Ecto neural progenitor cell (in vitro differentiated cells): ENCODE measurements at places on chromosomes 3 and 15.

DNA sequence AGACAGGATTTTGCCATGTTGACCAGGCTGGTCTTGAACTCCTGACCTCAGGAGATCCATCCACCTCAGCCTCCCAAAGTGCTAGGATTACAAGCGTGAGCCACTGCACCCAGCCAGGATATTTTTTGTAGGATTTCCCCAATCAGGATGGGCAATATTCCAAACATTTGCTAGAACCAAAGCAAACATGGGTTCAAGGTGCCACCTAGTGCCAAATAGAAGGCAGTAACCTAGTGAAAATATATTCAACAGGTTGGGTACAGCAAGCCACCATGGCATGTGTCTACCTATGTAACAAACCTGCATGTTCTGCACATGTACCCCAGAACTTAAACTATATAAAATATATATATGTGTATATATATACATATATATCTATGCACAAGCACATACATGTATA is 185.9 kb upstream of the CADM2 start:
- DNase-seq, result no peak

DNA sequence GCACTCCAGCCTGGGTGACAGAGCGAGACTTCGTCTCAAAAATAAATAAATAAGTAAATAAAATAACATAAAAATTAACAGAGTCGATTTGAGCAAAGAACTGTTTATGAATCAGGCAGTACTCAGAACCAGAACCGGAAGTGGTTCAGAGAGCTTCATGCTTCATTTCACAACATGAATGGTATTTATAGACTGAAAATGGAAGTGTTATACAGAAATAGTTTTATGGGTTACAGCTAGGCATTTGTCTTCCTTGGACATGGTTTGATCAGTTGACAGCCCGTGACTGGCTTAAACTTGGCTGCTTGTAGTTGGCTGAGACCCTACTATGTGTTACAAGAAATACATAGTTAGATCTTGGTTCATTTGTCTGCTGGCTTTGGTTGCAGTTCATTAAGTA is 216.0 kb upstream of the MCTP2 start:
- no peak for DNase-seq

DNA sequence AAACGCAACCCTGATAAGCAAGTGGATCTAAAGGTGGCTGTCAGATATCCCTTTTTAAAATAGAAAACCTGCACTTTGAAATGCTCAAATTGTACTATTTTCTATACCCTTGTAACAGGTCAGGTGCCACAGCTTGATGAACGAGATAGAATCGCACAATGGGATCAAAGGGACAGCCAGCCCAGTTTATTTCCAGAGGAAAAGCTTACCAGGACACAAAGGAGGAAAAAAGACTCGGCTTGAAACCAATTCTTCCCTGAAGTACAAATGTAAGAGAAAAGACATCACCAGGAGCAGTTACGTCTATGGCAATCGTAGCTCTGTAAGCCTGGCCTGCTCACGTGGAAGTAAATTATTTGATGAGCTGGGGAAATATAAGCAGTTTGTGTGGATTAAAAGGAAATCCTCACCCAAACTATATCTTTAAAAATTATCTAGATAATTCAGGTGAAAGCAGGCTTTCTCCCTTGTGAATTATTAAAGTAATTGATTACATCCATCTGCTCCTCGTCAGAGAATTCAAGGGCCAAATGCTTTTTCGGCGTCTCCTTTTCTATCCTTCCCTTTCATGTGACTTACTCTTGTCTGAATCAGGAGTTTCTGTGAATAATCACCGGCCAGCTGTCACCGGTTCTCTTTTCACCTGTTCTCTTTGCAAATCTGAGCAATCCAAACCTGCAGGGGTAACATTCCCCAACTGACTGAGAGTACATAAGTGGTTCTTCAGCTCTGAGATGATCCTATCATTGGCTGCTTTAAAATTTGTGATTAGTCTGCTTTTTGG is 339.2 kb upstream of the ONECUT1 start:
- DNase-seq, result no peak

GRCh38 chr15:67409175-67409574 is 111.8 kb upstream of the C15orf61 start:
- no peak for DNase-seq

DNA sequence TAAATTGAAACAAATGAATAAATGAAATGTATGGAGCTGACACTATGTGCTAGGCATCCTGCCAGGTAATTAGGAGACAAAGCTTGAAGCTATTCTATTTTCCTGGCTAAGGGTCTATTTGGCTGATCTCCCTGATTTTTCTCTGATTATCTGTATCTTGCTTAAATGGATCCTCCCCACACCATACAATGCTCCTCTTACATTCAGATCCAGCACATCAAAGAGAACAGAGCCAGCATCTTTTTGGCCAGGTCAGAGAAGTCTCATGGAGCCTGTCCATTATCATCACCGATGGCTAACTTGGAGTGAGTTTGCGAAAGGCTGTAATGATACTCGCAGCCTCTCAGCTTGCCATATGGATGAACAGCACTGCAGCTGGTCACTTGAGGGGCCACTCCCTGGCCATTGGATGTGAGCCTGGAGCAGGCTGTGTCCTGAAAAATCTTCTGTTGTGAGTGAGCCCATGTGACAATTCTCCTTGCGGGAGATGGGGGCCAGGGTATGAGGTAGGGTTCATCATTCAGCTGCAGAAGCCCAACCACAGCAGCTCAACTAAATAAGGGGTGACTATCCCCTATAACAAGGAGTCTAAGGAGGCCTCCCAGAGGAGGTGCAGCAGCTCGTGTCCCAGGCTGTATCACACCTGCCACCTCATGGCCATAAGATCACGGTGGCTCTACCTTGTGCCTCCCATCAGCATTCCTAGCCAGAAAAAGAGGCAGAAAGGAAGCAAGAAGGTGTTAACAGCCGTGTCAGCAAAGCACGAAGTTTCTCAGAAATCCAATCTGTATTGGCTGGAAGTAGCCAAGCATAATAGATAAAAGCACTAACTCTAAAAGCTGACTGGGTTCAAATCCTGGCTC is 69.3 kb upstream of the ST8SIA2 start:
- DNase-seq, result no peak

DNA sequence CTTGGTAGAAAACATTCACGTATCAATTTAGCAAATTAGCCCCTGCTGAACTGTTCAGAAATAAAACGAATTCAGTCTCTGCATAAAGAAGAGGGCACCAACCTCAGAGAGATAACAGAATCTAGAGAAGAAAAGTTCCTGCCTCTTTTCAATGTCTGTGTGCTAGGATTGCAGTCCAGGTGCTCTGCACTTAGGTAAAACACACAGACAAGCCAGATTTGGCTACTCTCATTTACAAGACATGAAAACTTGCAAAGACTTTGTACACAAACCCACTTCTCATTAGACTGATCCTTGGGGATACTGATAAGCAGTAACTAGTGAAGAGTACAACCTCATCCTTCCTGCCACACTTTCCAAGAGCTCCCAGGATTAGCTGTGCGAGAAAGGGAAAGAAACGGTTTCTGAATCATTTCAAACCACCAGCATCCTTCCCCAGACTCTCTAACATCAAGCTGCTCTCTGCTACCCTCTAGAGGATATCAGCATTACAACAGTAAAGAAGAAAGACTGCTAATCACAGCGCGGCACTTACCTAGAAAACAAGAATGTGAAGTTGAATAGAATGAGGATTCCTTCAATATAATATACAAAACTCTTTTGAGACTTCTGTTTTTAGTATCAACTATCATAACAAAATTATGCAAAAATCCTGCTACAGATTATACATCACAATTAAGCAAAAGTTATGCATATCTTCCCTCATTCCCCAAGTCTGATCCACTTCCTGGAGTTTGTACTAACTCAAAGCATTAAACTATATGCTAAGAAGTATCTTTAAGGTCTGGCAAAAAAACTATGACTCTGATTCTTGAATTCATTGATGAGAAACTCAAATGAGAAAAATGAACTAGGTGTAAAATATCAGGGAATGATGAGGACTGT is 306.4 kb downstream of the MAGI1 start:
- DNase-seq, result no peak

- no peak for DNase-seq
Measured at GRCh38 chr15:64888336-64888735, 23.4 kb upstream of the ANKDD1A start.

DNA sequence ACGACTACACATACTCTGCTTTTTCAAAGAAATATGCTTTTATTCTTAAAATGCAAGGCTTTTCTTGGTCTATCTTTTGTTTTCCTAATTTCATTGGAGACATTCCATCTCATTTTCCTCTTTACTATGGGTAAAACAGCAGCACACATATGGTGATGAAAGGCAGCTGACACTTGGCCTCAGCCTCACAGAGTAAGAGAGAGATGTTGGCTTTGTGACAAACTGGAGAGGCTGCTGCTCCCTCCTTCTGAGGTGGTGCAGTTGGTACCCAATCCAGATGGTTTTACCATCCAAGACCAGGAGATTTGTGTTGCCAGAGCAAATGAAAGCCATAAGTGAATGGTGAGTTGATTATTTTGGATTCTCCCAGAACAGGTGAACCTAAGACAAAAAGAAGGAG is 13.2 kb upstream of the SLC2A2 start:
- no peak for DNase-seq

DNA sequence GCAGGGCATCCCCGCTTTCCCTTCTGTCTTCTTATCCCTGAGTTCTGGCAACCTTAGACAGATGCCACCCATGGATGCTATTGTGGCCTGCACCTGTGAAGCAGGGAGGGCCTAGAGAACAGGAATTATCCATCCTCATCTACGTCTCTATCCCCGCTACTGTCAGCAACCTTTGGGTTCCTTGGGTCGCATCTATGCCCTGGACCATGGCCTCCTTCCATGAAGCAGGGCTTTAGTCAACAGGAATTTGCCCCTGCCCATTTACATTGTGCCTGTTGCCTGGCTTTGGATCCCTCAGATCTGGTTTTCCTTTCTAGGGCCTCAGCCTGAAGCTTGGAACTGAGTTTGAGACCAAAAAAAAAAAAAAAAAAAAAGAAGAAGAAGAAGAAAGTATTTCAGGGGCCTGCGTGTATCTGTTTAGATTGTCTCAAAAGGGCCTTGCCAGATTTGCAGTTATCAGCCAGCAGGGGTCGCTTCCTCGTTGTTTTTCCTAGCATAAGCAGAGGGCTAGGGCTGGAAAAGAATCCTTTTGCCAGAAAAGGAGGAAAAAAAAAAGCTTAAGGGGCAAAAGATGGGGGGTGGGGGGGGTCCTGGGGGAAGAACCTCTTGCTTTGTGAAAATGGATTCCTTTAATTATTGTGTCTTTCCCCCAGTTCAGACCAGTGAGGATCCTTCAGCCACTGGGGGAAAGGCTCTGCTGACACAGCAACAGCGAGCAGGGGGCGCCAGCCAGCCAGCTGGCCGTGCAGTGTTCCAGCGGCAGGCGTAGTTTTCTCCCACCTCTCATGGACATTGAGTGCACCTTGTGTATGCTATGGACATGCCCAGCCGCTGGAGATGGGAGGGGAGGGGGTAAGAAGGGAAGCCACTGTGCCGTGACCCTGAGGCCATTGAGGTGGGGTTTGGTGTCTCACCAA is 65.7 kb upstream of the ALDH1L1 start:
- DNase-seq, result peak; percentile 60

- no peak for DNase-seq
Measured at GRCh38 chr3:56725175-56725574, 42.1 kb upstream of the TASOR start.

- no peak for DNase-seq
Measured at GRCh38 chr3:72344647-72345046, 503.6 kb downstream of the SHQ1 start.

DNA sequence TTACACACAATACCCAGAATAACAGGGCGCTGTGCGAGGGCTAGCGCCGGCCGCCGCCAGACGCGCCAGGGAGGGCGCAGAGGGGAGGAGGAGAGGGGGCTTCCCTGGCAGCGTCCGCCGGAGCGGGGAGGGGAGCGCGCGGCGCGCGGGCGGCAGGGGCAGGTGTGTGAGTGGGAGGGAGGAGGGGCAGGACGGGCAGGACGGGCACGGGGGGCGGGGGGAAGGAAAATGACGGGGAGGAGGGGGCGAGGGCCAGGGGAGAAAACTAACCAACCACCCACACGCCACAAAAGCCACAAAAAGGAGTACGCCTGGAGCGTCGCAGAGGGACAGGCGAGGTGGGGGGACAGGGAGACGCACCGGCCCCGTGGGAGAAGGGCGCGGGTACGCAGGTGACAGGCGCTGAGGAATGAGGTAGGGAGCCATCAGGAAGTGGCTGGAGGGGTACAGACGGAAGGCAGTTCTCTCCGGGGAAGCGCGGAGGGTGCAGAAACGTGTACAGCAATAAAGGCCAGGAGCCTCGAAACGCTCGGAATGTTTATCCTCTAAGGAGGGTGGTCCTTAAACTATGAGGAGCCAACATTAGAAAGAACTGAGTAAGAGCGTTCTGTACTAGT is 610 bp upstream of the SATB1 start:
- peak; percentile 80 for DNase-seq
